ENCODE measurements at places on chromosomes 7 and 10.

GRCh38 chr10:131141645-131142516, 169.6 kb downstream of the TCERG1L start:
- DNase-seq, result no peak

DNA sequence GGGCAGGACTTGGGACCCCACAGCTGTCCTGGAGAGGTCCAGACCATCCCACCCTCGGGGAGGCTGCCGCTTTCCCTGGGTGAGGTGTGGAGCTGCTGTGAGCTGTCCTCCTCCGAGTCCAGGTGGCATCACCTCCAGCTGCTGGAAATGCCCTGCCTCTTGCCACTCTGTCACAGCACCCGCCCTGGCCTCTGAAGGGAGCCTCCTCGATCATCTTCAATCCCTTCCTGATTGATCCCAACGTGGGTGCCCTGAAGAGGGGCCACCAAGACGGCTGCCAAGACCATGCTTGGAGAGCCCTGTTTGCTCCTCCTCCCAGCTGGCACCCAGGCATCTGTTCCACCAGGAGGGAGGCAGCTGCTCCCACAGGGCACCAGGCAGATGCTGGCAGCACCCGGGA, 4.6 kb downstream of the C10orf105 start:
- DNase-seq, result no peak

DNA sequence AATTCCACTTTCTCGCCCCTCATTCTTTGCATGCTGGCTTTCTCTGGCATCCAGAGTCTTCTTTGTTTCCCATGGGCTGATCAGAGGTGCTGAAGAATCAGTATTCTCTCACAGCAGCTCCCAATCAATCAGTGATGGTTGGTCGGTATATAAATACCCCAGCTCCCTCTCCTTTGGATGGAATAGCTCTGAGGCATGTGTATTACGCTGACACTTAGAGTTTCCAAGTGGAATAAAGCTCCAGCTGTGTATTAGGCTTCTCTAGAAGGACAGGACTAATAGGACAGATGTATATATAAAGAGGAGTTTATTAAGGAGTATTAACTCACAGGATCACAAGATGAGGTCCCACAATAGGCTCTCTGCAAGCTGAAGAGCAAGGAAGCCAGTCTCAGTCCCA, 218.3 kb upstream of the GRB10 start:
- DNase-seq, result peak; percentile 29

DNA sequence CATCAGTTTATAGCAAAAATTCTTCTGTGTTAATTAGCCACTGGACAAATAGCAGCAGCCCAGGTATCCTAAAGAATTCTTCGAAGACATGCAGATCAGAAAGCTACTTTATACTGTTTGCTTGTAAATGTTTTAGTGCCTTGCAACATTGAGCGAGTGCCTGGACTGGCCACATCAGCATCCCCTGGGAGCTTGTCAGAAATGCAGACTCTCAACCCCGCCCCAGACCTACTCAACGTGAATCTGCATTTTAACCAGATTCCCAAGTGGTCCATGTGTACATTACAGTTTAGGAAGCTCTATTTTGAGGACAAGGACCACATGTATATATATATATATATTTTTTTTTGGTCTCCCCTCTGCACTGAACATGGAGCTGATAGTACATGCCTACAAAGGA, 18.5 kb upstream of the PLEKHS1 start:
- no peak for DNase-seq

DNA sequence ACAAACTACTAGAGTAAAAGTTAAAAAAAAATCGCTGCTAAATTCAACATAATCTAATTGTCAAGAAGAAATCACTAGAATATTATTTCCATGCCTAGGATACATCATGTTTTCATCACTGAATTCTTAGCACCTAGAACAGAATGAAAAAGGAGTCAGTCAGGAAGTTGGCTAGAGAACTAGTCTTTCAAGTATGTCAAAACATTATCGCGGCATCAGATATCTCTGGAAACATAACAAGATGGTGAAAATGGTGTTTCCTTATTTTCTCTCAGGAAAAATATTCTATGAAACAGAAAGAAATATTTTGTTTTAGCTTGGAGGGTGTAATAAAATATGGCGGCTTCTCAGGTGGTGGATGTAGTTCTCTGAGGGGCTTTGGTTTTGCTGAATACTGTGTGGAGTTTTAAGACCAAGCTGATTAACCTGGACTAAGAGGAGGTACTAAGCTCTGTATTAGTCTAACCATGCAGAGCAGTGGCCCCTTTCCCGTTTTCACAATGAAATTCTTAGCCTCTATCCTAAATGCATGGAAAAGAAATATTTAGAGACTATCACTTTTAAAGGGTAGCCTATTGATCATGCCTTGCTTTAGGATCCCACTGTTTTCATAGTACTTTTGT, 205.6 kb downstream of the MDFIC start:
- no peak for DNase-seq

- DNase-seq, result no peak
Measured at GRCh38 chr10:119543814-119544642, 1.5 kb upstream of the RGS10 start.

DNA sequence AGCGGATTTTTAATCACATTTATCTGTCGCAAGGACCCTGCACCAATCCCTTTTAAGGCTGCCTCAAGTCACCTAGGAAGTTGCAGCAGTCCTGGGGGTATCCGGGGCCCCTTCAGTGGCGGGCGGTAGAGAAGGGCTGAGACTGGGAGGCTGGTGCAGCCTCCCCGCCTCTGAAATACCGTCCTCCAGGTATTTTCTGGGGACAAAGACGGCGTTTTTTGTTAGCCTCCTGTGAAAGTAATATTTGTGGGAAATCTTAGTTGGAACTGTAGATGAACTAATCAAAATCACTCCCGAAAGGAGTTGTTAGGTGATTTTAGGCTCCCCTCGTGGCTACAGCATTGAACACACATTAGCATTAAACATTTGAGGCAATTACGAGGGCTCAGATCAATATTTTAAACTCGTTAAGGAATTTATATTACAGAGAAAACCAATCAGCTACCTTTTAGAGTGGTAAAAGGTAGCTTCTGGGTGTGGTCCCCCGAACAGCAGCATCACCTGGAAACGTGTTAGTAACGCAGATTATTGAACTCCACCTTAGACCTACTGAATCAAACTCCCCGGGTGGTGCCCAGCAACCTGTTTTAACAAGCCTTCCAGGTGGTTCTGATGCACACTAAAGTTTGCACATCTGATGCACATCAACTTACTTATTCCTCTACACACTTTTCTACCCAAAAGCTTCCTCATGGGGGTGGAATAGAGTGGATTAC, 530 bp upstream of the ANXA7 start:
- DNase-seq, result peak; percentile 16

All from SW480 (cell line).